Stimulated activated CD8-positive, alpha-beta memory T cell treated with anti-CD3 and anti-CD28 coated beads, Interleukin-7, amount 100 ng/mL, for 48 hours (primary cell): ENCODE measurements at places on chromosomes 4 and X.

DNA sequence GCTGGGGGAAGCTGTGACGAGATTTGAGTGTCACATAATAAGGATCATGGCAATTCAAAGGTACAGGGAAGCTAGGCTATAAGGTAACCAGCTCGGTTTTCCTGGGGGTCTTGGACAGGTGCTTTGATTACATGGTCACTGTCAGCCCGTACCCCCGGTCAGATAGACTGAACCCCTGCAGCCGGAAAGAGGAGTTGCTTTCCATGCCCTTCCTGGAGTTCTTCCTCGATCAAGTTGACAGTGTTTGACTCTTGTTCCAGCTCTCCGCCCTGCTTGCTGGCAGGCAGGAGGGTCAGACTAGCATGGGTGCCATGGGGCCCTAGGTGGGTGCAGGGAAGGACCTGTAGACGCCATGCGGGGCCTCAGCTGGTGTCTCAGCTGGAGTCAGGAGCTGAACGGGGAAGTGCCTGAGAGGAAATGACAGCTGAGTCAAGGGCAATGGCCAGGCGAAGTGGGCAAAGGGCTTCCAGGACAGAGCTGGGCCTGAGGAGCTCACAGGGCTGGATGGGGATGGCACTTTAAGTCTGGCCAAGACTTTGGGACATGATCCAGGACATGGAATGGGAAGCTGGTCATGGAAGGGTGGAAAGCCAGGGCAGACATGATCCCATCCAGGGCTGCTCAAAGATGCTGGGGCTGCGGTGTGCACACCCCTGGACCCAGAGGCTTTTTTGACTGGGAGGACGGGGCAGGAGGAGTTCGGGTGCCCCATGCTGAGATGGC is 1.6 kb downstream of the TMEM187 start:
- DNase-seq: no peak

DNA sequence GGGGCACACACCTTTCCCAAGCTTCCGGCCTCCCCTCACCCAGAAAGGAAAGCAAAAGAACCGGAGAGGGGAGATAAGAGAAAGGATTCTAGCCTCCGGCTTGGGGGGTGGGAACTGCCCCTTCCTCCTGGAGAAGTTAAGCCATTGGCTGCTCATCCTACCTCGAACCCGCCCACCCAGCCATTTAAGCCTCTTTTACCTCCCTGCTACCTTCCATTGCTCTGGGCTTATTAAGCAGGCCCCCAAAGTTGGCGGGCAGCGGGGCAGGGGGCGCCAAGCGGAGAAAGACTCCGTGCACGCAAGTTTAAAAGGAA is 2.3 kb downstream of the MAML3 start:
- no peak for DNase-seq

DNA sequence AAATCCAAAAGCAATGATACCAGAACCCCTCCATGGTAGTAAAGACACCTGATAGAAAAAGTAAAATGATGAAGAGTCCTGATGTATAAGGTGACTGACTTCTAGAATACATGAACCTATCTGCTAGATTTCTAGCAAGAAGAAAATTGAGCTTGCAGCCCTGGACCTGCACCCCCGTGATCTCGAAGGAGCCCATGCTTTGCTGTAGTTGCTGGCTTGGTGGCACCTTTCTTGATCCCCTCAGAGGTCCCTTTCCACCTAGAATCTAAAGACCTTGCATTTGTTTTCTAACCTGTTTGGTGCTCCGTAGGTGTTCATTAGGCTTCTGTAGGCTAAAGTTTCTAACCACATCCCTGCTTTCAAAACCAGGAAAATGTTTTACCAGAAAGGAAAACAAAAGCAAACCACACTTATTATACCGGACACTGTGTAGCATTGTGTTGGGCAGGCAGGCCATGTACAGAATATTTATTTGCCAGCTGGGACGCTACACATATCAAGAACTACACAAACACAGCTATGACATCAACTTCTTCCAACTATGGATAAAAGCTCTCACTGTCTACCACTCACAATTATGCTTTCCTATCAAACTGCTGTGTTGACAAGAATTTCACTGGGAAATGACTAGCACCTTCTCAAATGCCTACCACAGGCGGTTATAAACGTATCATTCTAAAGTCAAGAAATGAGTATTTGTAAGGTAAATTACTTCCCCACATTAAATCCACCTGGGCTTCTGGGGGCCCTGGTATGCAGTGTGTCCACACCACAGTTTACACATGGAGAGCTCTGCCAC is 316.2 kb downstream of the UNC5C start:
- DNase-seq: no peak

- no peak for DNase-seq
Measured at GRCh38 chr4:41359422-41359775, 102.7 kb downstream of the UCHL1 start.

DNA sequence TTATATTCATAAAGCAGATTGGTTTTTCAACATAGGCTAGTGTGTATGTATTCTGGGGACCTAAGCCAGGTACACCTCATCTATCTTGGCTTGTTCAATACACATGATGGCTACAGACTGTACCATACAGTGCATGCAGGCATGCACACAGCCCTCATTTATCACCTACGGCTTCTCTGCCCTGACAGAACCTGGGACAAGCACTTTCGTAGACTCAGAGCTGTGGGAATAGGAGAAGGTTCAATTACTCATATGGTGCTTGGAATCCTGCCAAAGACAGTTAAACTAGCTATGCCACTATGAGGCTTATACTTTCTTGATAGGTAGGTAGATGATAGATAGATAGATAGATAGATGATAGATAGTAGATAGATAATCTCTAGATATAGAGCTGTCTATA is 457.2 kb downstream of the GALNTL6 start:
- no peak for DNase-seq

DNA sequence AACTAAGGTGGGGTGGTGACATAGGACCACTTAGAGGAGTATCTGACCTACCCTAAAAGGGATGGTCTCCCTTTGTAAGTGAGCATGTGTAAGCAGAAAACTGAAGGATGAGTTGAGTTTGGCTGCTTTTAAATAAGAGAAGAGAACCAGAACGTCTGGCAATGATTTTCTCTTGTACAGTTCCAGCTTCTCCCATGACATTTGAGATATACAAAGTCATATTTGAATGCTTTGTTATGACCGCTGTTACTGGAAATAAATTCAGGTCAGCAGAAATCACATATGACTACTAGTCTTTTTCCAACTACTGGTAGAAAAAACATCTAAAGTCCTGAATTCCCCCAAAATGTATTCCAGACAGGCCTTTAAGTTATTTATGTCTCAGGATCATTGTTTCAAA is 313.3 kb upstream of the BMP3 start:
- DNase-seq: no peak
